ENCODE measurements at places on chromosomes 12 and 14. TPM values are rescaled to one million over a fixed set of nuclear protein-coding genes. Genes with fewer than 3 reads are reported as not detected.

DNA sequence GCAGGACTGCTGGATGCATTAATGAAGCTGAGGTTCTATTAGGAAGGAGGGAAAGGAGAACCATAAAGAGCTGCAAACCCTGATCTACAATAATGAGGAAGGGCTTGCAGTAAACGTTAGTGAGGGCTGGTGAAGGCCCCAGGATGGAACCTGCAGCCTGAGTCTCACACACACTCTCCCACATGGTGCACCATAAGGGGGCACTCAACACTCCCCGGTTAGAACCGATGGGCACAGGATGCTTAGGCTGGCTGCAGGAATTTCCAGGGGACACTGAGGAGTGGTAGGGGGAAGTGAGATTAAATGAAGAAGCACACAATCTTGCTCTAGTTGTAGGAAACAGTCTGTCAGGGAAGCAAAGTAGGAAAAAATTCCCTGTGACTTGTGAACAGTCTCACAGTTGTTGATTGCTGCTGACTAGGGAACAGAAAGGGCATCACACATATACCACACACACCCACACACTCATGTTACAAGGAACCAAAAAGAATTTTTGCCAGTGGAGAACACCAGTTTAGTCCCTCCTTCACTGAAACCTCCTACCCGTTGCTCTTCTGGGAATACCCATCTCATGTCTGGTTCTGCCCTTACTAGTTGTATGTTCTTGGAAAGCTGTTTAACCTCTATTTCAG, 56.2 kb upstream of the FERMT2 start:
- H3K27ac ChIP-seq: no peak overlapping the region
- H3K4me3 ChIP-seq: no peak overlapping the region
- H3K27me3 ChIP-seq: no peaks in the 10 kb centered on the region

DNA sequence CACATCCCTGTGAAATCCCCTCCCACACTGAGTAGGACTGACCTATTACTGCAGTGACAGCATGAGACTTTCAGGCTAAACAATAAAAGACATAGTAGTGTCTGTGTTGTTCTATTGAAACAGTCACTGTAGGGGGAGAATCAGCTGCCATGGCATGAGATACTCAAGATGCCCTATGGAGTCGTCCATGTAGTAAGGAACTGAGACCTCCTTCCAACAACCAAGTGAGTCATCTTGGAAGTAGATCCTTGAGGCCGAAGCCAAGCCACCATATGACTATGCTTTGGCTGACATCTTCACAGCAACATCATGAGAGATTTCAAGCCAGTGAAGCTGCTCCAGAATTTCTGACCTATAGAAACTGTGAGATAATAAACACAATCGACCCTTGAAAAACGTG, 12.1 kb upstream of the LRP6 start:
- no peaks in the 10 kb centered on the region for H3K4me1 ChIP-seq
- no peaks in the 10 kb centered on the region for H3K36me3 ChIP-seq
- DNase-seq: no peak
- no peak overlapping the region for H3K27ac ChIP-seq

GRCh38 chr12:89525305-89525823, 483 bp downstream of the POC1B start:
- no peaks in the 10 kb centered on the region for H3K27me3 ChIP-seq
- peak overlapping the region; percentile 89 for H3K27ac ChIP-seq
- peak; percentile 57 for DNase-seq
- H3K36me3 ChIP-seq: peaks cover 2% of the 10 kb centered on the region
- peaks cover 5% of the 10 kb centered on the region for H3K4me1 ChIP-seq
- H3K4me3 ChIP-seq: peak overlapping the region; percentile 75

DNA sequence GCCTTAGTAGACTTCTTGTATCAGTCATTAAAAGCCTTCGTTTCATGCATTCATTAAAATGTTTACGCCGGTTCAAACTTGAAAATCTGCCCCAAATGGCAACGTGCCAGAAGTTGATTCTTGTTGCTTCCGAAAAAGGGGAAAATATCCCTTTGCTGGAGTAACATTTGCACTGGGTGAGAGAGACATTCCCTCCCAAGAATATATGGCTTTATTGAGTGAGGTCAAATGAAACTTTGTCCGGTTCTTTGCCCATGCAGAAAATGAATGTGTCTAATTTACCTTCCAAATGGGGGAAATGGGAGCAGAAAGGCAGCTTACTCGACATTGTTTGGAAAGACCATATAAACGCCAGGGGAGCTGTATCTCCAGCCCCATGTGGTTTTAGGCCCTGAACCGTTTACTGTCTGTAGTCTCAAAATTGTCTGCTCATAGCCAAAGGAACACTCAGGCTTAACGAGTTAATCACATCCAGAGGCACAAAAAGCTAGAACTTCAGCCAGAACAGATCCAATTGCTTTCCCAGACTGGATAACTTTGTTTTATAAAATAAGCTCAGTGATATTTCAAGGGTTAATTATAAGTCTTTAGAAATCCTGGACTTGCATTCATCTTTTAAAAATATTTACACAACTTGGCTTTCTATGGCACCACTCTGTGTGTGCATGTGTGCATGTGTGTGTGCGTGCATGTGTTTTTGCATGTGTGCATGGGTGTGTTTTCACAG, 2.9 kb upstream of the EMP1 start:
- no peak overlapping the region for H3K4me3 ChIP-seq
- H3K36me3 ChIP-seq: no peaks in the 10 kb centered on the region
- DNase-seq: no peak
- H3K27me3 ChIP-seq: no peaks in the 10 kb centered on the region
- H3K27ac ChIP-seq: no peak overlapping the region

GRCh38 chr14:72613231-72613974, 280.5 kb downstream of the DPF3 start:
- DNase-seq: peak; percentile 7
- H3K4me3 ChIP-seq: no peak overlapping the region
- no peaks in the 10 kb centered on the region for H3K4me1 ChIP-seq
- no peaks in the 10 kb centered on the region for H3K36me3 ChIP-seq
- H3K27me3 ChIP-seq: no peaks in the 10 kb centered on the region

Gene SP7
- not detected for polyA plus RNA-seq

Gene C1R
- 4.5 TPM for polyA plus RNA-seq
